Urinary bladder (tissue), 4 donors: ENCODE measurements at places on chromosomes 4 and X. TPM values are rescaled to one million over a fixed set of nuclear protein-coding genes. Genes with fewer than 3 reads are reported as not detected.

DNA sequence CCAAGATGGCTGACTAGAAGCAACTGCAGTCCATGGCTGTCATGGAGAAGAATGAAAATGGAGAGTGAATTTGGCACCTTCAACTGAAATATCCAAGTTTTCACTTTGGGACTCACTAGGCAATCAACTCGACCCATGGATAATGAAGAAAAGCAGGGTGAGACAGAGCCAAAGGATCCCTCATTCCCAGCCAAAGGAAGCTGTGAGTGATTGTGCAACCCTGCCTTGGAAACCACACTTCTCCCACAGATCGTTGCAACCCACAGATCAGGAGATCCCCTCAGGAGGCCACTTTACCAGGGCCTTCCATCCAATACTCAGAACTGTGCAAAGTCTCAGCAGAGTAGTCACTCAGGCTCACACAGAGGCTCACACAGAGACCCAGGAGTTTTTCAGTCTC is 4.5 kb downstream of the CFAP299 start:
- DNase-seq = no peak

GRCh38 chrX:17859609-17860178 is 1.4 kb downstream of the RAI2 start:
- DNase-seq = no peak

DNA sequence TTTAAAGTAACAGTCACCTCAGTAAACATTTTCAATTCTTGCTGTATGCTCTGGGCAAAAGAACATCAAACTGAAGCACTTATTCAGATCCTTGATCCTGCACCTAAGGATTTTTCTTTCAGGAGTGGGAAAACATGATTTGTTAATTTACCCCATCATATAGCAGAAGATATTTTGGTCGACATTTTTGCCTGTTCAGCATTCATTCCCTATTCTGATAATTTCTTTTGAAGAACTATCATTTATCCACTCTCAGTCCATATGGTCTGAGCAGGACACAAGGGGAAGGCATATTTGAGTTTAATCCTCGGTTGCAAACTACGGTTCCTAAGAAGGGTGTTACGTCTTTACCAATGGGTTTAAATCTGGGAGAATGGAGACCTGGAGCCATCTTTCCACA is 1.2 kb upstream of the CLOCK start:
- no peak for DNase-seq

BEX4 gene
- polyA plus RNA-seq = 68.9 TPM

PAK3 gene
- polyA plus RNA-seq = 0.33 TPM

TEX13D gene
- not detected for polyA plus RNA-seq

DNA sequence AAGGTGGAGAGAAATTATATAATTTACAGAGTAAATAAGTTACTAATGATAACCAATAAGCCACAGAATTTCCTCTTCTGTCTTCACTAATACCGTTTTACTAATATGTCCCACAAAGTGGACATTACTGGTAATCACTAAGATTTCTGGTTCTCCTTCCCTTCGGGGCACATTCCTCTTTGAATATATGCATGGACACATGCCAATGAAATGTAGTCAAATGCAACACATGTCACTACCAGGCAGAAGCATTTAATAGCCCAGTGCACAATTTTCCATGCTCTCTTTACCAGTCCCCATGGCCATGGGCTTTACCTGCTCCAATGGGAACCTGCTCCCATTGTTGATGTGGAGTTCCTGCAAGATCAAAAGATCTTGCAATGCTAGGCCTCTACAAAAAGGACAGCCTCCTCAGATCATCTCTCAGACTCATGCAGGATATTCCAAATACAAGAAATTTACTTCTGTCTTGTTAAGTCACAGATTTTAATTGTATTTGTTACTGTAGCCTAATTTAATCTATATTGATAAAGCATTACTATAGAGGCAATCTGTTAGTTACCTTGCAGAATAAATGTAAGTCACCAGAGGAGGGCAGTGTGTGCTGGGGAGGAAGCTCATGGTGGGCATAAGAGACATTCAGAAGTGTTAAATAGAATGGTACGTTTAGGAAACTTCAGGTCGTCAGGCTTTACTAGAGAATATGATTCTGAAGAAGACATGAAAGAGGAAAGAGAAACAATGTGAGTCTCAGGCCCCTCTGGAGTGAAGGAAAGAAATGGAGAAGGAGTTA is 37.1 kb upstream of the INPP4B start:
- DNase-seq = no peak

GRCh38 chr4:98744372-98745150 is 86.2 kb upstream of the TSPAN5 start:
- DNase-seq = no peak

DNA sequence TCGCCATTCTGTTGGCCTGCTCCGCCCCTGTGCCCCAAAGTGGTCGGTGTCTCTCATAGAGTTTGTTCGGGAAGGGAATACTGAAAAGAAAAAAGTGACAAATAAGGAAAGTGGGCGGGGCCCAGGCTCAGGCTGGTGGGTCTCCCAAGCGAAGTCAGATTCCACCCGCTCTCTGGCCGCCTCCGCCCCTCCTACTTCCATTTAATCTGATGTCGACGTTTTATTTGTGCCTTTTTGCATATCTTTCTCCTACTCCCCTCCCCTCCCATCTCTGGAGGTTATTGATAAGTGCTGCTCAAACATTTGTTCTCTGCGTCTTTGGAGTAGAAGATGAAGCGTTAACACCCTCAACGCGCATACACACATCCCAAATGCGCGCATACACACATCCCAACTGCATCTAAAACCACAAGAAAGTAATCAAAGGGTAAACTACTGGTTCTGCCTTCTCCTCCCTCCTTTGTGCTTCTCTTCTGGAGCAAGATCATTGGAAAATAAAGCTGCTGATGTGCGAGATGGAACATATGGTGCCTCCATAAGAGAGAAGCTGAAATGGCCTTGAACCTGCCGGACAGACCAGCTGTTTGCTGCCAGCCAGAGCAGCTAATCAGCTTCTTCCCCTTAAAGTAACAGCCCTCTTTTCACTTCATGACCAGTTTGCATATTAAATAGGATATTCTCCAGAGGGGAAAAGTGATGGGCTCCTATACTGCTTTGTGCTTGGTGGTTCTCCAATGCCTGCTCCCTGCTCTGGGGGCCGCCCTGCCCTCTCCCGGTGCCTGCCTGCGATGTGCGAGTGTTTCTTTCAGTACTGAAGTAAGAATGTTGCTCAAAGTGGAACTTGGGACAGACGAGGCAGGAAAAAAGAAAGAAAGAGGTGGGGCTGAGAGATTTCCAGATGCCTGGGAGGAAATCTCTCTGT is 3.1 kb downstream of the MAMLD1 start:
- DNase-seq = no peak

SLC25A14 gene
- polyA plus RNA-seq = 8.5 TPM

DNA sequence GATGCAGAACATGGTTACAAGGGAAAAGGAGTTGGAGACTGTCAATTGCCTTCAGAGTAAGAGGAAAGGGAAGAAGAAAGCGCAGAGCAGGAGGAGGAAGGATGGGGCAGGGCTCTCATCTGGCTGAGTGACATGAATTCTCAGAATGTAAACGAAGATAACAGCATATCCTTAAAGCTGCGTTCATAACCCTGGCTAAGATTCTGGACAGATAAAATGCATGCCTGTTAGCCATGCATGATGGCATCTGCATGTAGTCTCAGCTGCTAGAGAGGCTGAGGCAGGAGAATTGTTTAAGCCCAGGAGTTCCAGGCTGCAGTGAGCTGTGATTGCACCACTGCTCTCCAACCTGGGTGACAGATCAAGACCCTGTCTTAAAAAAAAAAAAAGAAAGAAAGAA is 493.5 kb upstream of the PRKX start:
- DNase-seq = no peak

GRCh38 chr4:86221002-86221401 is 138.9 kb downstream of the MAPK10 start:
- DNase-seq = no peak

DNA sequence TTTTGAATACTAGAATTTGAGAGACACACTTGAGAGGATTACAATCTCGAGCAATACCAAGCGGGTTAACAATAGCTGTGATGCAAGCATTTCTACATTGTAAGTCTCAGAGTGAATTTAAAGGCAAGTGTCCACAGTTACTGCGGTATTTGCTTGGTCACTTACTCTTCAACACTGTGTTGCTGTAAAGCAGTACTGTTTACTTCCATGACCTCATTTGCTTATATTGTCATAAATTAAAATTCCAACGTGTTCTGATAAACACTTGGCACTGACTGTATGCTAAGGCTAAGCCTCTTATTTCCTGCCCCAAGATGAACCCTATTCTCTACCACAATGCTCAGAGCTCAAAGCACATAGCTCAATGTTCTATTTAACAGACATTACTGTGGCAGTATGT is 11.1 kb downstream of the EXOC1L start:
- no peak for DNase-seq

GRCh38 chr4:185805262-185805802 is 6.7 kb downstream of the SORBS2 start:
- no peak for DNase-seq

GRCh38 chr4:182862921-182863320 is 54.3 kb downstream of the DCTD start:
- DNase-seq = no peak

DNA sequence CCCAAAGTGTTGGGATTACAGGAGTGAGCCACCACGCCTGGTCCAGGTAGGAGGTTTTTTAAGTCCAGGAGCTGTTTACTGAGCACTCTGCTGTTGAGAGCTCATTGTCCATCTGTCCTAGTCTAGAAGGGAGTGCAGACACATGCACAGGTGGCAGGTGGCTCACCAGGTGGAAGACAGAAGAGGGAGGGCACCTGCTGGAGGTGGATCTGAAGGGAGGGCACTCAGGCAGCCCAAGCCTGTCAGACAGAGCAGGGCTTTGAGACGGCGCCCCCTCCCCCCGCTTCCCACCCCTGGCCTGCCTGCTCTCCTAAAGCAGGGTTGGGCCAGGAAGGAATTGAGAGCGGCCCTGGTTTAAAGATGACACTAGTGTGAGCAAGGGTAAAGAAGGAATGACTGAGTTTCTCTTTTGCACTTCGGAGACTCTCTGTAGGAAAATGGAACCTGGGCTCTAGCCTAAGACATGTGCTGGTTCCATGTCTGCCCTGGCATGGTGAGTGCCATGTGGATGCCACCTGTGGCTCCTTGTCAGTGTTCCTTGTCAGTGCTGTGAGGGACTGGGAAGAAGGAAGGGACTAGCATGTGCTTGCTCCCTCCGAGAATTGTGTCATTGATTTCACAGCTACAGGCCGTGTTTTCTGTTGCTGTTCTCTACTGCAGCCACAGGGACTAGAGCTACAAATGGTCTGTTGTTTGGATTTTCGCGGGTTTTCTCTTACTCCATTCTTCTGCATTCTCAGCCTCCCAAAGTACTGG is 108.6 kb downstream of the TNIP2 start:
- DNase-seq = no peak

TACR3 gene
- polyA plus RNA-seq = 4.5 TPM

DCHS2 gene
- polyA plus RNA-seq = 1.2 TPM

UCHL1 gene
- polyA plus RNA-seq = 81.6 TPM

- no peak for DNase-seq
Observed at GRCh38 chr4:23477905-23478304, 411.9 kb downstream of the PPARGC1A start.

DNA sequence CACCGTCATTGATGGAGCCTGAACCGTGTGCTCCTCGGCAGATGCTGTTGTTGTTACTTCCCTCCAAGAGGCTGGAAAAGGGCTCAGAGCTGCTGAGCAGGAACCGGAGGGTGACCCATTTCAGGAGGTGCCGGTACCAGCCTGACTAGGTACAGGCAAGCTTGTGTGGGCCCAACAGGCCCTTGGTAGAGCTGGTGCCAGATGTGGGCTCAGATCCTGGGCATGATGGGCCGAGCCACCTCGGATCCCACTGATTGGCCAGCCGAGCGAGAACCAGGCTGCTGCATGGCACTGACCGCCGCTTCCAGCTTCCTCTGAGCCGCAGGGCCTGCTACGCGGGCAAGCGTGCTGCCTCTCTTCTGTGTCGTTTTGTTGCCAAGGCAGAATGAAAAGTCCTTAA is 33.7 kb downstream of the NOP14 start:
- DNase-seq = no peak

DNA sequence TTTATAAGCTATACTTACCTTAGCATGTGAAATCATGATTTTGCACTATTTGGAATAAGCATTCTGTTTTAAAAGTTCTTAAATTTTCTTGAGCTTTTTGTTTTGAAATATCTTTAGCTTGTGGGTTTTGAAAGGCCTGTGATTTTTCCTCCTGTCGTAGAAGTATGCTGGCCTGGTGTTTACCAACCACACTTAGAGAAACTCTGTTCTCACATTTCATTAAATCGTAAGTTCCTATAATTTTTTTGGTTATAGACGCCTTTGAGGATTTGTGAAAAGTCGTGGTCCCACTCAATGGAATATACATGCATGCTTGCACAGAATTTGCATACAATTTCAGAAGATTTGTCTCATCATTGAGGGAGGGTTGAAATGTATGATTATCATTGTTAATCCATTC is 63.6 kb downstream of the PDLIM5 start:
- DNase-seq = no peak

DNA sequence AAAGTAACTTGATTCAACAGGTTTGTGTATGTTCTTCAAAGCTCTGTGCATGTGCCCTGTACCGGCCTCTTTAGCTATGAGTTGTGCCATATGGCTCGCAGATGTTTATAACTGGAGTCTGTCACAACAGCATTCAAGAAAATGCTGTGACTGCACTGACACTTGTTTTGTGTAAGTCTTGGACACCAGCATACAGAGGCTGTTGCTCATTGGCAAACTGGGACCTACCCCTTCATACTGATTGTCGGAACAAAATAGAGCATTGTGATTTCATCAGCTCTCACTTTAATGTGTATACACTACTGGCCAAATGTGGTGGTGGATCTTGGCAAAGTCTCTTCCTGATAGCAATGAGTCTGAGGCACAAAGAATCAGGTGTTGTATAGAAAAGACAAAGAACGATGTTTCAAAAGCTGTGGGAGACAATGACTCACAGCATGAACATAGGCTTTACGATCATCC is 133.9 kb downstream of the EGF start:
- DNase-seq = no peak

DNA sequence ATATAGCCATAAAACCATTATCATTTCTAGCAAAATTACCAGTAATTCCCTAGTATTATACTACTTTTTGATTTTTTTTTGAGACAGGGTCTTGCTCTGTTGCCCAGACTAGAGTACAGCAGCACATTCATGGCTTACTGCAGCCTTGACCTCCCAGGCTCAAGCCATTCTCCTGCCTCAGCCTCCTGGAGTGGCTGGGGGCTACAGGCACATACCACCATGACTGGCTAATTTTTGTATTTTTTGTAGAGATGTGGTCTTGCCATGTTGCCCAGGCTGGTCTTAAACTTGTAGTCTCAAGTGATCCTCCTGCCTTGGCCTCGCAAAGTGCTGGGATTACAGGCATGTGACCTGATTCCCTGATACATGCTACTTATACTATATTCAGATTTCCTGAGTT is 13.7 kb downstream of the N4BP2 start:
- no peak for DNase-seq

DNA sequence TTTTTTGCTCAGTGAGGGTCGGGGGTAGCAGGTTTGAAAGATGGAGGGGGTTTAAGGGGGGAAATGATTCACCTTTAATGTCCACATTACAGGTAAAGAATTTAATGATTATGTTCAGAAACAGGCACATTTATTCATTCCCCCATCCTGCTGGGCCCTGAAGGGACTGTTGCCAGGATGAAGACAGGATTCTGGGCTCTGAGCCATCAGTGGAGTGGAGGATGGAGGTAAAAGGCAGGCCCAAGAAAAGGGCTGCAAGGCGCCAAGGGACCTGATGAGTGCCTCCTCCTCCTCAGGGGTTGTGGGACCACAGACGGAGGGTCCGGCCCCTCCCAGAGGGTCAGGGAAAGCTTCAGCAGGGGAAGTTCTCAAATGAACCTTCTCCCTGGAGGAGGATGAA is 40.4 kb upstream of the PROM1 start:
- DNase-seq = no peak

ARHGEF9 gene
- polyA plus RNA-seq = 32.2 TPM
